ENCODE measurements at places on chromosomes 3 and 15.

- DNase-seq: no peak
Measured at GRCh38 chr3:56818156-56818985, 16.6 kb upstream of the ARHGEF3 start.

DNA sequence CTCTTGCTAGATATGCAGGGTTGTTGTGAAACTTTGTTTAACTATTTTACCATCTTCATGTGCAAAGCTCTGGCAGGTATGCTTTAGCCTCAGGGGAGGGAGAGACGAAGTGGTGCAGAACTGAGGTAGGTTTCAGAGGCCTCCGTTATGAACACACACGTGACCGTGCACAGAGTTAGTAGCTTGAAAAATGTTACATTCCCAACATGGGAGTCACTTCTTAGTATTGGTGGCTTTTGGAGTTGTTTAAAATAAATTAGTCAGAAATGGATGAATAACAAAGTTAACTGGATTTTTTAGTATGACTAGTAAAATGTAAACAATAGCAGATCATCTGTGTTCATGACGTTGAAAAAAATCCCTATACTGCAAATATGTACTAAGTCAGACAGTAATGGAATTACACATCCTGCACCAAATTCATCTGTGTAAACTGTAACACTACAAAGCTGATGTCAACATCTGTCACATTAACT lies 279.6 kb downstream of the KLF13 start:
- DNase-seq: no peak

DNA sequence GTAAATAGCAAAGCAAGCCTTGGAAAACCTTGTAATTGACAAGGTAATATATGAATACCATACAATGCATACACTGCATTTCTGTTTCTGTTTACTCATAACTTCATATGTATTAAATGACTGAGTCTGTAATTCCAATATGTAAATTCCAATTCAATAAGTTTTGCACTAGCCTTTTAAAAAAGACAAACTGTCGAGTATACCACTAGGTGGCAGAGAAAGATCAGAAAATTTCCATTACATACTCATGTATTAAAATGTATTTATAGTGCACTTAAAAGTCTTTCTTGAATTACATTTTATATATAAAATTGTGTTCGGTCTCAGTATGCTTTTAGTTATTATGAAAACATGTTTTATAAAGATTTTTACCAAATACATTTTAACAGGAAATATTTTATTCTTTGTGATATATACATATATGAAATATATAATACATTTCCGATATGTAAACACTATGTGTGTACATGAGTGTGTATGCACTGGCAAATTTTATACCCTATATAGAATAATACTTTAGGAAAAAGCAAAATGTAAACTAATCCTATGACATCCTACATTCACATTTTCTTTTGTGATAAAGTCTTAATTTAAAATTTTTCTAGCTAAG lies 216.8 kb downstream of the VGLL3 start:
- peak; percentile 10 for DNase-seq

GRCh38 chr3:30457081-30457480 lies 149.3 kb upstream of the TGFBR2 start:
- DNase-seq: no peak

GRCh38 chr3:178203650-178204049 lies 332.6 kb upstream of the KCNMB2 start:
- no peak for DNase-seq

GRCh38 chr3:157392104-157392503 lies 44.5 kb upstream of the PTX3 start:
- no peak for DNase-seq

DNA sequence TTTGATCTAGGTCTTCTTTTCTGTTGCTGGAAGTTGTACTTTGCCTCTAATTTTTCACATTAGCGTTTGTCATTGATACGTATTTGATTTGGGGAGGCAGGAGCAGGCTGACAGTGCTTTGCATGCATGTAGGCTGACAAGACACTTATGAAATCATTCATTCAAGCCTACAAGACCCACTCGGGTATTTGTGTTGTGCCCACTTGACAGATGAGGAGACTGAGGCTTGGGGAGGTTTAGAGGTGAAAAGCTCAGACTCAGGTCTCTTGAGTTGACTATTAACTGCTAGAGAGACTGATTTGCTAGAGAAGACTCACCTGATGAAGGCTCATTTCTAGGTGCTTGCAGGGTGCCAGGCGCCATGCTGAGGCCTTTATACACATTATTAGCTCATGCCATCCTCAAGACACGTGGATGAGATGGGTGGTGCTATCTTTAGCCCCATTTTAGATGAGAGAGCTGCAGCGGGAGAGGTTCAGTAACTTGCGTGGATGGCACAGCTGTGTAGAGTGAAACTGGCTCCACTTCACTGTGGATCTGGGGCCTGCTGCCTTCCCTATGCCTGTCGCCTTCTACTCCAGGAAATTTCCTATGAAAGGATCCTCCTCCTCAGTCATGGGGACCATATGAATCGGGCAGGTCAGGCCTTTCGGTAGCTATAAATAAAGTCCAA lies 192.7 kb downstream of the ITPR1 start:
- no peak for DNase-seq

DNA sequence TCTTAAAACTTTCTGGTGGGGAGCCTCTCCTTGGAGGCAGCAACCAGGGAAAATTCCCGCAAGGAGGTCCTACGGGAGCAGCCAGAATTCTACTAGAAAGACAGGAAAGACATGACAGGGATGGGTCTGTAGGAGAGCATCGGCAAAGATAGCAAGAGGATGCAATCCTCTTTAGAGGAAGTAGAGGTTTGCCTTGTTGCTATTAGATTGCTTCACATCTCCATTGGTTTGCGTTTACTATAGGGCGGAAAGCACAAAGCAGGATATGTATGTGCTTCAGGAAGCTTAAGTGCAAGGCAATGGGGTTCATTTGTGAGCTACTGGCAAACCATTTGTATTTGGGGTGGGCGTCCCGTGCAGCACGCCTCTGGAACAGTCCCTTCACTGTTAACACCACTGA lies 193.0 kb downstream of the RORA start:
- DNase-seq: no peak

DNA sequence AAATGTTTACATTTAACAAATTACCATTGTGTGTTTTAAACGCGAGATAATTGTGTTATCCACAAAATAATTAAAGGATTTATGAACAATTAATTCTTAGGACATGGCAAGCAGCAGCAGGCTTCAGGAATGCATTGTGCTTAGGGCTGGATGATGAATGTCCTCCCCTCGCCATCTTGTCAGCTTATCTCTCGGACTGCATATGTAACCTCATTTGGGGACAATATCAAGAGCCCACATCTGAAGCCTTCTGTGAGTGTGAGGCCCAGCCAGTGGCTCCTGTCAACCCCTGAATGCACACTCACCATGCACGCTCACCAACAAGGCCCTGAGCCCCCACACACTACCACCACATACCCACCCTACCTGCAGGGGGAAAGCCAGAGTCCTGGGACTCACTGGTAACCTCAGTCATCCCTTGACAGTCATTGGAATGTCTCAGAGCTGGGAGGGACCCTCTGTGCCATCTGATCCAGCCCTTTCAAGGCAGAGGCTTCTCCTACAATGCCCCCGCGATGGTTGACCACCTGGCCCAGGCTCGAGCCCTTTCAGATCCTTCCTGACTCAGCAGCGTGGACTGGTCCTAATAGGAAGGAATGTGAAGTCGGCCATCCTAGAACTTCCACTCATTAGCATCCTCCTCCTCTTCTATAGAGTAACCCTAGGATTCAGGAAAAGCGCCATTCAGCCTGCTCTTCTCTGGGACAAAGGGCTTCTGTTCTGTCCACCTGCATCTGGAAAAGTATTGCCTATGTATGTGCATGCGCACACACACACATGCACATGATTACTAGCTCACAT lies 38.2 kb downstream of the MRPL46 start:
- no peak for DNase-seq

- no peak for DNase-seq
Measured at GRCh38 chr3:86948822-86949221, 42.1 kb downstream of the VGLL3 start.

- DNase-seq: no peak
Measured at GRCh38 chr15:41309226-41309905, 23.0 kb downstream of the OIP5 start.

DNA sequence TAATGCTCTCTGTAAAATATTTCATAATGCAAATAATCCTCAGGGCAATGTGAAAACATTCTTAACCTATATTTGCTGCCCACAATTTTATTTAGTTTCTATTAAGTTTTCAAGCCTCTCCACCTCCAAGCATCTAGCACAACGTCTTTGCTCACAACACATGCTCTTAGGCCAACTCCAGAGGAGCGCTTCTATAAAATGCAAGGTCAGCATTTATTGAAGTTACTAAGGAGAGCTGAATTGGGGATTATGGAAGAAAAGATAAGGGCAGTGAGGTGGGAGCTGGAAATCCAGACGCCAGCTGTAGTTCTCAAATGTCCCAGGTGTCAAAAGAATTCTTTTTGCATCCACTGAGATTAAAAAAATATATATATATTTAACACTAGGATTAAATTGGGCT lies 996 bp downstream of the RABL3 start:
- DNase-seq: no peak

DNA sequence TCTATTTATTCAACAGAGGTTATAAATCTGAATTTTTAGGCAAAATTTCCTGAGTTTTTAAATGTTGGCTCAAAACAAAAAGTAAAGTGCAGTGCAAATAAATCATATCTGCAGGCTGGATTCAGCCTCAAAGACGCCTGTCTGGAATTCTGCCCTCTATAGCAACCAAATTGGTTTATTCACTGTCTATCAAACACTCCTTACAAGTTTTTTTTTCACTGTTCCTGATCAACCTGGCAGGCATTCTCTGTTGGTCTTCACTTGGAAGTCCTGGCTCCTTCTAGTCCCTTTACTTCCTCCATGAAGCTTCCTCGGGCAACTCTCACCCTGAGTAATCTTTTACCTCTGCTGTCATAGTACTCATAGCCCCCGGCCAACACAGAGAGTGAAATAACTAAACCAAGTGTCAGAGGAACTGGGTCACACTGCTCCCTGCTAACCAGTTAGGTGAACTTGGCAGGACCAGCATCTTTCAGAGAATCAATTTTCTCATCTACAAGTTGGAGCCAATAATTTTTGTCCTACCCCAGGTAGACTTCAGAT lies 36.8 kb upstream of the TIPARP start:
- DNase-seq: no peak

DNA sequence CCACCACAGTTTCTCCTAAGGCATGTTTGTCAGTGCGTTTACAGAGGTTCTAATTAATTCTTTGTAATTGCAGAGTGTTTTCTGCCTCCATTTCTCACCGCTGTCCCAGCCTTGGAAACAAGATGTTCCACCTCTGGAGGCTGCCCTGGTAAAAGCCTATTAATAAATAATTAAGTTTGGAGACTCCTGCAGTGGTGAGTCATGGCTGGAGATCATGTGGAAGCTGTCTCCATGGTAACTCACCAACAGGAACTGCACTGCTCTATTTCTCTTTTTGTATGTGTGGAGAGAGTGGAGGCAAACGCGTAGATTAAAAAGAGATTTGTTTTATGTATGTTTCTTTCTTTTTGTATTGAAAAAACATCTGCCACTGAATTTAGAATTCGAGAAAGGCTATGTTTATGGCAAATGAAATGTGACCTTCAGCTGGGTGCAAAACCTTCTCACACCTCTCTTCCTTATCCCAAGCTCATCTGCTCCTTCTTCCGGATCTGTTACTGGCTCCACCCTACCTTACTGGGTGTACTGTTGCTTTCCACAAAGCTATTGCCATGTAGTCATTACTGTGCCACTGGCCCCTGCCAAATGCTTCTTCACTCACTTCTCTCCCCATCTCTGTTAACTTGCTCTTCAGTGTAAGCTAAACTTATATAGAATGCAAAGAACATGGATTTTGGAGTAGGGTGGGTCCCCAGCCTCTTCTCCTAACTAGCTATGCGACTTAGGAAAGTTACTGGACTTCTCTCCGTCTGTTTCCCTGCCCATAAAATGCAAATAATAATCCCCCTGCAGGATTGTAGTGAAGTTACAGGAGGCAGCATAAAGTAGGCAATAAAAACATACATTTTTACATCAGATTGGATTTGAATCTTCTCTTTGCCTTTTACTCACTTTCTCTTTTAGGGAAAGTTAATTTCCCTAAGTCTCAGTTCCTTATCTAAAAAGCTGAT lies 778.5 kb downstream of the NTRK3 start:
- peak; percentile 38 for DNase-seq

DNA sequence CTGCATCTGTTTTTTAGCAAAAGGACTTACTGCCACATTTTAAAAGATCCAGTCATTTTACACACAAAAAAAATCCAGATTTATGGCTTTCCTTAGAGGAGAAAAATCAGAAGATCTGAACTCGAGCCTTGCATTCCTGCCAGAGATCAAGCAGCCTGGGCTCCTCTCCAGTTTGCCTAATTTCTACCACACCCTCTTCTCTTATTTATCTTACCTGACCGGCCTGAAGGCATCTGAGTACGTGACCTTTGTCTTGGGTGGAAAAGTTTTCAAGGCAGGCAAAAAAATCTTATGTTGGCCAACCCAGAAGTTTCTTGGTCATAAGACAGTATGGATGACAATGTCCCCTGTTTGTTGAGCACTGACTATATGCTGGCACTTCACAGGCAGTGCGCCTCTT lies 60.3 kb downstream of the CHRD start:
- DNase-seq: no peak

DNA sequence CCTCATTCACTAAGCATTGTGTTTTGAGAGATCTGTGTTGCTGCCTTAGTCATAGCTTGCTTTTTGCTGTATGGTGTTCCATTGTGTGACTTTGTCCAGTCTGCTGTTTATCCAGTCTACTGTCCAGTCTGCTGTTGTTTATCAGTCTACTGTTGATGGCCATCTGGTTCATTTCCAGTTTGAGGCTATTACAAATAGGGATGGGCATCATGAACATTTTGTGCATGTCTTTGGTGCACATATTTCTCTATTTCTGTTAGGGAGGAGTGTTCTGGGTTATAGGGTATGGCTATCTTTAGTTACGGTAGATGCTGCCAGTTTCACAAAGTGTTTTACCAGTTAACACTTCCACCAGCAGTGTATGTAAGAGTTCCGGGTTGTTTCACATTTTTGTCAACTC lies 22.2 kb upstream of the CLEC3B start:
- DNase-seq: no peak

DNA sequence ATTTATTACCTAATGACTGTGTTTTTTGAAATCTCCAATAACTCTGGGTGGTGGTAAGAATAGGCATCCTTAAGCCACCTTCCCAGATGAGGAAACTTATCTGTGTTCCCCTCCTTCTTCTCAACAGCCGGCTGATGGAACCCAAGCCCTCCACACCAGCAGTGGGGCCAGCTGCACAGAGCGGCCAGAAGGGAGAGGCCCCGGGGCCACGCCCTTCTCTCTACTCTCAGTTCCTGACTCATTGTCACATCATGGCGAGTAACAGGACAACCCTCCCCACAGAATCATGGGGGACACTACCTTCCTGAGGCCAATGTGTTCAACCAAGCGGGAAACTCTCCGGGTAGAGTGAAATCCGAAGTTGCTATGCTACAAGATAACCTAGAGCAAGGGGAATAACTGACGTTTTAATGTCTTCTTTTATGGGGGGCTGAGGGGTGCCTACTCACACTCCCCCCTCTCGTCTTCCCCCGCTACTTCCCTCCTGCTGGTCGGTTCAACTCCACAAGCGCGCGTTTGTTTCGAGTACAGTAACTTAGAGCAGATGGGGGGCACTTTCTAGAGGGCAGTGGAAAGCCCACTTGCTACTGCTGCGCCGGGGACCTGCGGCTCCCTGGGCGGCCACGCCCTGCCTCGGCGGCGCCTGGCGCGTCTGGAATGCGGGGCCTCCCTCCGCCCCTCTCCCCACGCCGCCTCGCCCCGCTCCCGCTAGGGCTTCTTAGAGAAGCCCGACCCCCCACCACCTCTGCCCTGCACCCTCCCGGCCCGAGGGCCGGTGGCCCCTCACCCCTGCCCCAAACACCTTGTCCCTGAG lies 621 bp downstream of the ANXA2 start:
- no peak for DNase-seq
